Ovary (tissue), 10 donors: ENCODE measurements at places on chromosomes 5 and 9. TPM values are rescaled to one million over a fixed set of nuclear protein-coding genes. Genes with fewer than 3 reads are reported as not detected.

GRCh38 chr5:173479711-173480110 is 136.7 kb downstream of the BOD1 start:
- H3K4me1 ChIP-seq: no peaks in the 10 kb centered on the region
- no peaks in the 10 kb centered on the region for H3K27me3 ChIP-seq
- H3K36me3 ChIP-seq: no peaks in the 10 kb centered on the region
- no peak for DNase-seq
- no peak overlapping the region for H3K27ac ChIP-seq

GRCh38 chr5:118326481-118327045 is 661.8 kb downstream of the DTWD2 start:
- no peaks in the 10 kb centered on the region for H3K4me1 ChIP-seq
- no peak overlapping the region for H3K27ac ChIP-seq
- H3K36me3 ChIP-seq: no peaks in the 10 kb centered on the region
- H3K27me3 ChIP-seq: no peaks in the 10 kb centered on the region

- no peak for DNase-seq
- no peaks in the 10 kb centered on the region for H3K27me3 ChIP-seq
- no peak overlapping the region for H3K27ac ChIP-seq
- no peak overlapping the region for H3K4me3 ChIP-seq
- H3K4me1 ChIP-seq: no peaks in the 10 kb centered on the region
These were observed 280.7 kb downstream of the SPOCK1 start for GRCh38 chr5:137218471-137218870.

DNA sequence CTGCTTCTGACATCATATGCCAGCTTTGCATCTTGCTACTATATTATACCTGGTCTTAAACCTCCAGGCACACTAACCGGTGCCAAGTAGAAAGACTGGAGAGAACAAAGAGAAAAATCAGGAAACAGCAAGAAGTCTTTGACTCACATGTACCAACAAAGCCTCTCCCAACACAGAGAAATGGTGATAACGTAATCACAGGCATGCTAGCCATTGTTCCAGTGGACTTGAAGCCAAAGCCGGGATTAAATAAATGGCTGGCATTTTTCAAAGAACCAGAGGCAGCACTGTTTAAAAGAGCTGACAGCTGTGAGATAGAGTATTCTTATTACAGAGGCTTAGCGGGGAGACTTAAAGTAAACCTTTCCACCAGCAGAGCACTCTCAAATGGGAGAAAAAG is 148.4 kb upstream of the NFIL3 start:
- H3K36me3 ChIP-seq: no peaks in the 10 kb centered on the region
- H3K4me3 ChIP-seq: no peak overlapping the region
- H3K27me3 ChIP-seq: no peaks in the 10 kb centered on the region
- H3K4me1 ChIP-seq: no peaks in the 10 kb centered on the region
- DNase-seq: no peak
- no peak overlapping the region for H3K27ac ChIP-seq

DNA sequence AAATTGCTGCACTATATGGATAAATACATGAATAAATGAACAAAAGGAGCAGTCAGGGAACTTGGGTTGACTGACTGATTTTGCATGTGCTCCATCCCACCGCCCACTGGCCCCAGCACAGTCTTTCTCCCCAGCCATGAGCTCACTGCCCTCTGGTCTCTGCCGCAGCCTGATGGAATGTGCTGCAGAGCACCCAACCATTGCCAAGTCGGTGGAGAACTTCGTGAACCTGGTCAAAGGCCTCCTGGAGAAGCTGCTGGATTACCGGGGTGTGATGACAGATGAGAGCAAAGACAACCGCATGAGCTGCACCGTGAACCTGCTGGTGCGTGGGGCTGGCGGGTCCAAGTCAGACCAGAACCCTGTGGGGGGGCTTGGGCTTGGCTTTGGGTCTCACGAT is 53.9 kb upstream of the INSYN2B start:
- no peak for DNase-seq
- no peak overlapping the region for H3K27ac ChIP-seq
- no peaks in the 10 kb centered on the region for H3K27me3 ChIP-seq
- no peaks in the 10 kb centered on the region for H3K36me3 ChIP-seq
- no peaks in the 10 kb centered on the region for H3K4me1 ChIP-seq

GRCh38 chr5:72427488-72428437 is 79.4 kb downstream of the ZNF366 start:
- H3K4me1 ChIP-seq: peaks cover 3% of the 10 kb centered on the region
- DNase-seq: no peak
- H3K4me3 ChIP-seq: no peak overlapping the region
- no peak overlapping the region for H3K27ac ChIP-seq

- H3K4me3 ChIP-seq: no peak overlapping the region
- H3K36me3 ChIP-seq: no peaks in the 10 kb centered on the region
- H3K27ac ChIP-seq: no peak overlapping the region
- H3K27me3 ChIP-seq: no peaks in the 10 kb centered on the region
These were observed 123.7 kb upstream of the FBXL17 start for GRCh38 chr5:108505608-108506007.

GRCh38 chr5:172583931-172584511 is 57.0 kb upstream of the NEURL1B start:
- H3K4me3 ChIP-seq: no peak overlapping the region
- no peaks in the 10 kb centered on the region for H3K36me3 ChIP-seq
- H3K27ac ChIP-seq: peak overlapping the region; percentile 65
- peaks cover 26% of the 10 kb centered on the region for H3K4me1 ChIP-seq

DNA sequence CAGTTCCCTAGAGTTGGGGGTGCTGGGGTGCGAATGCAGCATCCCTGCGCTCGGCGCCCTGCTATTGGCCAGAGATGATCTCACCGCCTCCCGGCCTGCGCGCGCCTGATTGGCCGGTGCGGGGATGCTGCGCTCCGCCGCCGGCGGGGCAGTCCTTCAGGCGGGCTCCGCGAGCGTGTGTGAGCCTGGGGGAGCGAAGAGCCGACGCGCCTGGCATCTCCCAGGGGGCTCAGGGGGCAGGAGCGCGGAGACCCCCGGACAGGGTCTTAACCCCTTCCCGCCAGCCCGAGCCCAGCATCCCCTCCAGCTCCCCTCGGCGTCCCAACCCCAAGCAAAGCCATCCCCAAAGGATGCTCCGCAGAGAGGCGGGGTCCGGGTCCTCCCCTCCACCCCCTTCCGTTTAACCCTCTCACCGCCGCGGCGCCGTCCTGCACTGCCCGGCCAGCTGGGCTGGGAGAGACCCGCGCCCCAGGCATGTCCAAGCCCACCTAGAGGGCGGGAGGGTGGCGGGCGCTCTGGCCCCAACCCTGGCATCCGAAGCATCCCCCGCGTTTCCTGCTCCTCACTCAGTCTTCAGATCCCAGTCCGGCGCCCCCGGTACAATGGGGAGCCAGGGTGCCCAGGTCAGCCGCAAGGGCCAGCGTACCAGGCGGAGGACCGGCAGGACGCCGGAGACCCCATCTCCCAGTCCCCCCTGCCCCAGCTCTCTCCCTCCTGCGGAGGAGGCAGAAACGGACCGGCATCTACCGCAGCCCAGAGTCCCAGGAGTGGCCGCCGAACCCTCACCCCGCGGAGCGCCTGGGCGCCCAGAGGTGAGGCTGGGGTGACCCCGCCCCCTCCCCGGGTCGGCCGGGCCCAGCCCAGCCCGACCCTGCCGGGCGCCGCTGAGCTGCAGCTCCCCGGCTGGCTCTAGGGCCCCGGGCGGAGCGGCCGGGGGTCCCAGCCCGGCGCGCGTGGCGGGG is 19.3 kb upstream of the TOR2A start:
- no peaks in the 10 kb centered on the region for H3K4me1 ChIP-seq
- no peak overlapping the region for H3K27ac ChIP-seq
- no peak overlapping the region for H3K4me3 ChIP-seq
- H3K36me3 ChIP-seq: no peaks in the 10 kb centered on the region

DNA sequence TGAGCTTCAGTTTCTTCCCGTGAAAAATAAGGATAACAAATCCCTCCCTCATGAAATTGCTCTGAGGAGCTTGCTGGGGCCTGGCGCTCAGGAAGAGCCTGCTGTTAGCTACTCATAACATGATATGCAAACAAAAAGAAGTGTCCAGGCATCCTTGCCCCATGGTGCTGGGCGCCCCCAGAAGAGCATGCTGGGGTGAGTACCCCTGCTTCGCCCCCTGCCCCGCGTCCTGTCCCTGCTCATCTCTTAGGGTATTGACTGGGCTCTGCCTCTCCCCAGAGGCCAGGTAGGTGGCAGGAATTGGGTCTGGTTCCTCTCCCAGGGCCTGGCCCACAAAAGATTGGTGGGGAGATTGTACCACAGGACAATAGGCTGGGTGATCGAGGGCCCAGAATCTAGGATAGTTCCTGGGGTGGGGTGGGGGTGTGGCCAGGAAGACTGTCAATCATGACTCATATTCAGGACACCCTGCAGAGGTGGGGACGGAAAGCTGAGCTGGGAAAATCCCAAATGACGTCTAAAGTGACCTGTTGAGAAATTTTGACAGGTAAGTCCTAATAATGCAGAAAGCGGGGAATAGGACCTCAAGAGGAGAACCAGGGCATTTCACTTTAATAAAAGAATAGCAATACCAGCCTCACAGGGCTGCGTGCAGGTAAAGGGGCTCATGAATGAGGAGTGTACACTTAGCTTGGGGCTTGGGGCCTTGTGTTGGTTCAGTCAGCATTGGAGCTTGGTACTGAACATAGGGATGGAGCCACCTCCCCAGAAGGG is 8.9 kb downstream of the PITX1 start:
- H3K36me3 ChIP-seq: no peaks in the 10 kb centered on the region
- H3K4me3 ChIP-seq: no peak overlapping the region
- no peak overlapping the region for H3K27ac ChIP-seq
- DNase-seq: no peak

PCDHGA4 gene
- 8.2 TPM for total RNA-seq

PDE8B gene
- 0.95 TPM for total RNA-seq
